A549 treated with RU486 at 1 μM for 4 hours (cell line): ENCODE measurements at places on chromosomes 3 and 15. TPM values are rescaled to one million over a fixed set of nuclear protein-coding genes. Genes with fewer than 3 reads are reported as not detected.

CACNA2D3 gene
- 0.03 to 0.05 TPM in 2 of 5 replicates, not detected in the others for total RNA-seq

RAD51 gene
- total RNA-seq, result 15.5 to 22.6 TPM (median 19.3 TPM) in 5 replicates

ITIH4 gene
- 0.35 to 1.6 TPM (median 0.55 TPM) in 5 replicates for total RNA-seq

ARHGAP11A gene
- total RNA-seq, result 46.5 to 102 TPM (median 75.8 TPM) in 5 replicates

UQCC5 gene
- 43.3 to 87.9 TPM (median 59.4 TPM) in 5 replicates for total RNA-seq

AMIGO3 gene
- 0.35 to 0.85 TPM (median 0.59 TPM) in 5 replicates for total RNA-seq

RBMS3 gene
- 0.40 to 0.91 TPM (median 0.58 TPM) in 5 replicates for total RNA-seq

GPR149 gene
- total RNA-seq, result not detected in 5 replicates

GMNC gene
- total RNA-seq, result not detected in 5 replicates

POPDC2 gene
- total RNA-seq, result 0.11 to 1.3 TPM (median 0.24 TPM) in 5 replicates

SLC35G2 gene
- 18.3 to 35.1 TPM (median 30.8 TPM) in 5 replicates for total RNA-seq

CPNE4 gene
- 2.9 to 4.7 TPM (median 4.0 TPM) in 5 replicates for total RNA-seq

NR1I2 gene
- total RNA-seq, result not detected in 5 replicates

UBAP1L gene
- 0.48 to 1.3 TPM (median 0.99 TPM) in 5 replicates for total RNA-seq

POLQ gene
- total RNA-seq, result 6.1 to 7.4 TPM (median 6.3 TPM) in 5 replicates

MNS1 gene
- total RNA-seq, result 2.1 to 4.3 TPM (median 3.2 TPM) in 5 replicates

SLCO2A1 gene
- 0.06 to 0.10 TPM in 2 of 5 replicates, not detected in the others for total RNA-seq

PIERCE2 gene
- total RNA-seq, result 1.8 to 4.8 TPM (median 4.3 TPM) in 5 replicates

IGDCC3 gene
- total RNA-seq, result 0.10 to 0.20 TPM (median 0.14 TPM) in 5 replicates

LRRC31 gene
- total RNA-seq, result not detected in 5 replicates

TRPC1 gene
- 2.6 to 9.1 TPM (median 7.8 TPM) in 5 replicates for total RNA-seq

DAPK2 gene
- total RNA-seq, result 3.1 to 4.6 TPM (median 3.8 TPM) in 5 replicates

NT5DC2 gene
- total RNA-seq, result 74.0 to 102 TPM (median 98.7 TPM) in 5 replicates

ABTB1 gene
- 10.3 to 19.1 TPM (median 14.1 TPM) in 5 replicates for total RNA-seq

STAB1 gene
- not detected in 5 replicates for total RNA-seq

SELENOK gene
- total RNA-seq, result 21.5 to 26.5 TPM (median 23.7 TPM) in 5 replicates

LARP6 gene
- total RNA-seq, result 55.7 to 88.3 TPM (median 82.7 TPM) in 5 replicates

LMAN1L gene
- not detected in 5 replicates for total RNA-seq

FSIP1 gene
- 0.32 to 1.0 TPM (median 0.59 TPM) in 5 replicates for total RNA-seq

SLC2A2 gene
- not detected in 5 replicates for total RNA-seq

WDR5B gene
- 1.8 to 3.5 TPM (median 3.0 TPM) in 5 replicates for total RNA-seq

DMXL2 gene
- 9.7 to 22.3 TPM (median 19.3 TPM) in 5 replicates for total RNA-seq

RBP2 gene
- total RNA-seq, result not detected in 5 replicates

SMCO1 gene
- not detected in 5 replicates for total RNA-seq

IL16 gene
- total RNA-seq, result 0.09 to 0.18 TPM in 2 of 5 replicates, not detected in the others

DPPA4 gene
- not detected in 5 replicates for total RNA-seq

TMEM39A gene
- total RNA-seq, result 25.9 to 27.6 TPM (median 26.5 TPM) in 5 replicates

CD276 gene
- 66.9 to 93.5 TPM (median 80.5 TPM) in 5 replicates for total RNA-seq

GRK7 gene
- total RNA-seq, result 0.03 to 0.09 TPM in 2 of 5 replicates, not detected in the others

IL17RD gene
- 0.70 to 1.3 TPM (median 0.90 TPM) in 5 replicates for total RNA-seq

KCNH8 gene
- not detected in 5 replicates for total RNA-seq

CRABP1 gene
- total RNA-seq, result 1.5 to 2.0 TPM (median 1.8 TPM) in 5 replicates

GP9 gene
- not detected in 5 replicates for total RNA-seq

DNASE1L3 gene
- 0.20 TPM in 1 of 5 replicates, not detected in the others for total RNA-seq

GRAMD1C gene
- 0.23 to 1.2 TPM (median 0.31 TPM) in 4 of 5 replicates, not detected in the other for total RNA-seq

CDC25A gene
- 10.1 to 12.3 TPM (median 11.0 TPM) in 5 replicates for total RNA-seq

ZNF35 gene
- total RNA-seq, result 4.7 to 7.3 TPM (median 5.4 TPM) in 5 replicates

DUOXA2 gene
- total RNA-seq, result not detected in 5 replicates

PIK3CB gene
- total RNA-seq, result 9.2 to 22.3 TPM (median 17.7 TPM) in 5 replicates

SH2D7 gene
- not detected in 5 replicates for total RNA-seq

REC114 gene
- total RNA-seq, result not detected in 5 replicates

SEC62 gene
- total RNA-seq, result 78.8 to 164 TPM (median 91.3 TPM) in 5 replicates
